Foreskin keratinocyte (primary cell): ENCODE measurements at places on chromosomes 3 and 15. TPM values are rescaled to one million over a fixed set of nuclear protein-coding genes. Genes with fewer than 3 reads are reported as not detected.

PRSS50 gene
- total RNA-seq = not detected in 2 replicates

SLC12A1 gene
- total RNA-seq = not detected in 2 replicates

ROBO2 gene
- 0.75 and 0.88 TPM in 2 replicates for total RNA-seq

SCAANT1 gene
- not detected in 2 replicates for total RNA-seq

RETNLB gene
- total RNA-seq = not detected in 2 replicates

WNT5A gene
- 13.5 and 19.6 TPM in 2 replicates for total RNA-seq

OR5H6 gene
- not detected in 2 replicates for total RNA-seq

SYNM gene
- total RNA-seq = 0.21 and 0.61 TPM in 2 replicates

ERICH6 gene
- total RNA-seq = not detected in 2 replicates

GPR176 gene
- 46.2 and 49.1 TPM in 2 replicates for total RNA-seq

CFAP20DC gene
- 5.6 and 8.5 TPM in 2 replicates for total RNA-seq

GOLGA6D gene
- not detected in 2 replicates for total RNA-seq

FBXW12 gene
- not detected in 2 replicates for total RNA-seq

ZBTB20 gene
- 0.78 and 1.4 TPM in 2 replicates for total RNA-seq

SHC4 gene
- 0.65 and 0.78 TPM in 2 replicates for total RNA-seq

CYP1A2 gene
- 0.04 TPM in 1 of 2 replicates, not detected in the other for total RNA-seq

MESP2 gene
- 0.88 and 1.3 TPM in 2 replicates for total RNA-seq

UACA gene
- 45.8 and 46.1 TPM in 2 replicates for total RNA-seq

IL17RB gene
- not detected in 2 replicates for total RNA-seq

GOLGA8G gene
- not detected in 2 replicates for total RNA-seq

RAB8B gene
- total RNA-seq = 18.9 and 20.4 TPM in 2 replicates

ZNF860 gene
- total RNA-seq = 7.9 and 9.4 TPM in 2 replicates

PIAS1 gene
- total RNA-seq = 19.4 and 23.0 TPM in 2 replicates
